ENCODE measurements at places on chromosomes 2 and 18. TPM values are rescaled to one million over a fixed set of nuclear protein-coding genes. Genes with fewer than 3 reads are reported as not detected.

- no peak for DNase-seq
Observed at GRCh38 chr2:1588978-1589621, 155.2 kb downstream of the PXDN start.

The QPCT gene
- 7.4 TPM for total RNA-seq

The RAB11FIP5 gene
- total RNA-seq: 20.2 TPM

The SEPTIN10 gene
- 64.3 TPM for total RNA-seq

- DNase-seq: no peak
Observed at GRCh38 chr2:165529130-165529529, 59.6 kb downstream of the CSRNP3 start.

GRCh38 chr2:58609326-58609725 is 368.2 kb upstream of the FANCL start:
- DNase-seq: no peak

DNA sequence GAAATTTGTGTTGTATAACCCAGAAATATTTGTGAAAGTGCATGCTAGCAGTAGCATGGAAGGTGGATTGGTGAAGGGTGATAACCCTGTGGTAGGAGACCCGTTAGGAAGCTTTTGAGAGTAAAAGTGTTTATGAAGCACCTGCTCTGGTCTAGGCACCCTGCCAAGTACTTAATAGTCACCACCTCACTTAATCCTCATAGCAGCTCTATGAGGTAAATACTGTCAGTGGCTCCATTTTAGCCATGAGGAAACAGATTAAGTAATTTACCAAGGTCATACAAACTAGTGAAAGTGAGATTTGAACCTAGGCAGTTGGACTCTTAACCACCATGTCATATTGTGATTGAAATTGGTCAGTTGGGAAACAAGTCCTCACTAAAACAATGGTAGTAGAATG is 66.8 kb downstream of the TET3 start:
- DNase-seq: no peak

- DNase-seq: no peak
Observed at GRCh38 chr18:39414009-39414700, 1848.6 kb upstream of the CELF4 start.

The GREB1L gene
- 3.8 TPM for total RNA-seq

- peak; percentile 39 for DNase-seq
Observed at GRCh38 chr2:165016772-165017411, 61.6 kb upstream of the SLC38A11 start.

DNA sequence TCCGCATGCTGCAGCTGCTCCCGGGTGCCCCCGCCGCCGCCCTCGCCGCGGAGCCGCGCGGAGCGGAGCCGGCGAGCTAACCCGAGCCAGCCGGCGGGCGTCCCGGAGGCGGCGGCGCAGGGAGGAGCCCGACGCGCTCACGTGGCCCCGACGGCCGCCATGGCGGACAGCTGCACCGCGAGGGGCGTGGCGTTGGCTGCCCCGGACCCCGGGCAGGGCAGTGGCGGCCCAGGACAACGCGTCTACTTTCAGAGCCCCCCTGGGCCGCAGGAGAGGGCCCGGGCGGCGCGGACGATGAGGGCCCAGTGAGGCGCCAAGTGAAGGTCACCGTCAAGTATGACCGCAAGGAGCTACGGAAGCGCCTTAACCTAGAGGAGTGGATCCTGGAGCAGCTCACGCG is 30.0 kb upstream of the CCNYL1 start:
- peak; percentile 39 for DNase-seq

The PIAS2 gene
- total RNA-seq: 30.8 TPM

Measured in Calu3 (cell line).